WTC11 (cell line): ENCODE measurements at places on chromosomes 7 and 10.

GRCh38 chr7:13757841-13758240, 231.6 kb downstream of the ETV1 start:
- H3K27me3 ChIP-seq: no peaks in the 10 kb centered on the region
- H3K27ac ChIP-seq: 0 out of 2 replicates have a peak overlapping the region, but pooled peaks have one; percentile 0
- peaks cover 13% of the 10 kb centered on the region for H3K4me1 ChIP-seq
- H3K4me3 ChIP-seq: no peak overlapping the region
- DNase-seq: no peak
- H3K36me3 ChIP-seq: no peaks in the 10 kb centered on the region

DNA sequence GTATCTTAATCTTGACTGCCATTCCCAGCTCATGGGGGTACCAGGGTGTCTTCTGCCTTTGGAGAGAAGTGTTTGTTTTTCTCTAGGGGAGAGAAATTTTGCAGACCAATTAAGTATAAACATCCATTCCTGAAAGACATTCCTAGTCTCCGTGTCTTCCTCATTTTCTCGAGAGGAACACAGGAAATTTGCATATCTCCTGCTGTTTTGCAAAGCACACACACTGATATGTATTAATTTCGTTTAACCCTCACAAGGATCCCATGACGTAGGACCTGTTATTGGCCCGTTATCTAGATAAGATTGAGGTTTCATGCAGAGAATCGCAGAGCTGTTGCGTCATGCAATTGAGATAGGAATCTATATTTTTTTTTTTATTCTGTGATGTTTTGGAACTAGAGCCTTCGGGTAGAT, 944 bp downstream of the RHBDD2 start:
- peaks cover 40% of the 10 kb centered on the region for H3K36me3 ChIP-seq
- peak overlapping the region; percentile 90; the same call in 1 of the 2 replicates for H3K27ac ChIP-seq
- H3K4me3 ChIP-seq: peak overlapping the region; percentile 90
- peaks cover 34% of the 10 kb centered on the region for H3K4me1 ChIP-seq
- H3K27me3 ChIP-seq: no peaks in the 10 kb centered on the region

DNA sequence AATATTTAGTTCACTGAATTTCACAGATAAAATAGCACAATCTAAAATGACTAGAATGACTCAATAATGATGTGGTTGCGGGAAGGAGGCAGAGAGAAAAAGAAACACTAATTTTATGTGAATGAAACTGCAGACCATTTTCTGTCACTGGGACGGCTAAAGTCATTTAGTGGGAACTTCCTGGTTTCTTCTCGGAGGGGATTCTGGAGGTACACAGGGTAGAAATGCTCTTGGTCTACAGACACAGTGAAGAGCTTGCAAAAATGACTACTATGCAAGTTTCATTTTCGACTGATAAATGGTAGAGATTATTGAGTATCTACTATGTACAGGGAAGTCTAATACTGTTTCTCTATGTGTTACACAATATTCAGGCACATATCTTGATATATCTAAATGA, 63.5 kb upstream of the LRRN3 start:
- DNase-seq: no peak
- no peaks in the 10 kb centered on the region for H3K36me3 ChIP-seq
- H3K27me3 ChIP-seq: no peaks in the 10 kb centered on the region
- no peak overlapping the region for H3K4me3 ChIP-seq

DNA sequence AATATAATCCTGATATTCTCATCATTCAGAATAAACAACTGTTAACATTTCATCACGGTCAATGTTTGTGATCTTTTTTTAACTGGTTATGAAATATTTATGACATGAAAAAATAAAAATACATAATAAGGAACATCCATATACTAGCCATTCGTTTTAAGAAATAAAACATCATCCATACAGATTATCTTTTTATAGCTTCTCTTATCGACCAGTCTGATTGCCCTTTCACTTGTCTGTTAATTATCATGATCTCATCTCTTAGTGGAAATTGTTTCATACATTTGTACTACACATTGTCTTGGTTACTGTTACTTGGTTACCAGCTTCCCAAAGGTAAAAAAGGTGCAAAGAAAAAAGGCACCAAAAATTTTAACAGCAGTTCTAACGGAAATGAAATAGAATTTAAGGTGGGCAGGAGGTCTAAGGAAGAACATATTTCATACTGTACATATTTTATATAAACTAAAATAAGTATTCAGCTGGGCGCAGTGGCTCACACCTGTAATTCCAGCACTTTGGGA, 8.4 kb downstream of the ARHGAP21 start:
- H3K27me3 ChIP-seq: peaks cover 8% of the 10 kb centered on the region
- peaks cover 13% of the 10 kb centered on the region for H3K4me1 ChIP-seq
- no peaks in the 10 kb centered on the region for H3K36me3 ChIP-seq
- H3K27ac ChIP-seq: no peak overlapping the region
- DNase-seq: no peak
- H3K4me3 ChIP-seq: no peak overlapping the region

DNA sequence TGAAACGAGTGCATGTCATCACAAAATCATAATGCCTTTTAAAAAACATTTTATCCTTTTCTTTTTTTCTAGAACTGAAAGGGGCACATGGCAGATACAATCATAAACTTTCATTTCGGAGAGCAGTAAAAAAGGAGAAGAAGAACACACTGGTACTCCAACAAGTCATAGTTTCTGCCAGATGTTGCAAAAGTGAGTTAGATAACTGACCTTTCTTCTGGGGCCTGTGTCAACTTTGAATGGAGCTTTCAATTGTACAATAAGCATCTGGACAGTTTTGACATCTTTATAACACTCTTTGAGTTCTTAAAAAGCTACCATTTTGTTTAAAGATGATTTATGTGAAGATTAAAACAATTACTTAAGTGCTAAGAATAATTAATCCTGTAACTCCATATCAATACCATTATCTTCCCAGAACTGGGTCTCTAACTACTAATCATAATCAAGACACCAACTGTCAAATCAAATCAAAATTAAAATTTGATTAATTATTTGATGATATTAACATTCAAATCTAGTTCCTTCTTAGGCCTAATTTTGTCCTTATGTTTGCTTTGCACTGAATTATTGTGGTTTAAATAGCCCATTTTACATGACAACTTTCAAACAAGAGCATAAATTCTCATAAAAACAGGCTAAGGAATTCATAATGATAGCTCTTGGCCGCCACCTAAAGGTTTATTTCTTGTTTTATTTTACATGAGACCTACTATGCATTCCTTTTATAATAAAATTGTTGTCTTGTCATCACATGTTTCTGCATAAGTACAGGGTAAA, 19.5 kb upstream of the ITGB8 start:
- no peaks in the 10 kb centered on the region for H3K36me3 ChIP-seq
- peaks cover 30% of the 10 kb centered on the region for H3K4me1 ChIP-seq

- no peak for DNase-seq
- peaks cover 69% of the 10 kb centered on the region for H3K27me3 ChIP-seq
- peak overlapping the region; percentile 75 for H3K4me3 ChIP-seq
- H3K36me3 ChIP-seq: no peaks in the 10 kb centered on the region
Observed at GRCh38 chr7:5422396-5423305, 983 bp downstream of the TNRC18 start.
